Left ventricle myocardium superior (tissue), 1 donor: ENCODE measurements at places on chromosomes 4 and X. TPM values are rescaled to one million over a fixed set of nuclear protein-coding genes. Genes with fewer than 3 reads are reported as not detected.

The IGFBP7 gene
- total RNA-seq, result 723 TPM

The FAM184B gene
- total RNA-seq, result not detected

The ANKRD17 gene
- 53.3 TPM for total RNA-seq

The GAGE12J gene
- not detected for total RNA-seq

The MAGED4B gene
- 0.92 TPM for total RNA-seq

The FRMPD4 gene
- 0.99 TPM for total RNA-seq

GRCh38 chr4:169582706-169583105 lies 29.7 kb downstream of the NEK1 start:
- DNase-seq, result no peak

DNA sequence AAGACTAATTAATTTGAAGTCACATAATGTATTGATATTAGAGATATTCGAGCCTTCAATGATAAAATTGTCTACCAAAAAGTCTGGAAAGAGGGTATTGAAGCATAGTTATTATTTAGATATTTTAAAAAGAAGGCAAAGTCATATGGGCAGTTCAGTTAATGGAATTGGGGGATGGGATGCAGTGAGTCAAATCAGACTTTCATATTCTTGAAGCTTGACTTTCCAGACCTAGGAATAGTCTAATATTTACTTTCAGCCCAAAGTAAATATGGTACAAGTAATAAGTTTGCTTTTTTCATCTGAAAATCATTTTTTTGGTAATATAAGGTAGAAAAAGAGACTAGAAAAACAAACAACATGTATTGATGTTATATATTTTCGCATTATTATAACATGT lies 2017.8 kb downstream of the C4orf33 start:
- DNase-seq, result no peak

DNA sequence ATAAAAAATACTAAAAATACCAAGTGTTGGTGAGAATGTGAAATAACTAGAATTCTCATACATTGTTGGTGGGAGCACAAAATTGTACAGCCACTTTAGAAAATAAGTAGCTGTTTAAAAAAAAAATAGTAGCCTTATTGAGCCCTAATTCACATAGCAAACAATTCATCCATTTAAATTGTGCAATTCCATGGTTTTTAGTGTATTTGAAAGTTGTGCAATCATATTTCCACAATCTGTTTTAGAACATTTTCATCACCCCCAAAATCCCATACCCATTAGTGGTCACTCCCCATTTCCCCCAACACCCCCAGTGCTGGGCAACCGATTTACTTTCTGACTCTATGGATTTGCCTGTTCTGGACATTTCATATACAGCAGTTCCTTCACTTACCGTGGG lies 37.1 kb downstream of the STX18 start:
- no peak for DNase-seq

DNA sequence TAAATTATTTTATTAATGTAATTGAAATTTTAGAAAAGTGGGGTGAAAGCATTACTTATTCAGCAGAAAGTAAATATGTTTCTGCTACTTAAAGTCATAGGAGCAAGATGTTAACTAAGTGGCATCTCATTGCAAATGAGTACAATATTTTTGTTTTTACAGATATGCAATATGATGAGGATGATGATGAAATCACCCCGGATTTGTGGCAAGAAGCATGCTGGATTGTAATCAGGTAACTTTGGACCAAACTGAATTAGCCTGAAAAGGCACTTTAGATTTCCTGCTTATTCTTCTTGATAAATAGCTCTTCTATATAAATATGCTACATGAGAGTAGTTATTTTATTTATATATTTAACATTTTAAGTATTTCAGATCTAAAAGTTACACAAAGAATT lies 7.5 kb downstream of the POLR2B start:
- no peak for DNase-seq

DNA sequence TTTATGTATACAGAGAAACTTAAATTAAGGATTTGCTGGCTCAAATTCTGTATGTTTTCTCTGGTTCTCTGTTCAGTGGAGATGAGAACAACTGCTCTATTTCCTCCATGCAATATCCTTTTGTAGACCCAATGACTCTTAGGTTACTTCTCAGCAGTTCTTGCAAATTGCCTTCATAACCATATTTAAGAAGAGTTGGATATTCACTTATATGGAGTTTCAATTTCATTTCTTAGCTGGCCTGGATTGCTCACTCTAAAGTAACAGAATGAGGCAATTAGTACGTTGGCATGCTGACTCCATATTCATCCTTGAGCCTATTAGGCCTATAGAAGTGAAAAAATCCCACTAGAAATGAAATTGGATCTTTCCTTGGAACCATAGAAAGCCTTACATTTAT lies 93.6 kb downstream of the DOCK11 start:
- DNase-seq, result no peak

DNA sequence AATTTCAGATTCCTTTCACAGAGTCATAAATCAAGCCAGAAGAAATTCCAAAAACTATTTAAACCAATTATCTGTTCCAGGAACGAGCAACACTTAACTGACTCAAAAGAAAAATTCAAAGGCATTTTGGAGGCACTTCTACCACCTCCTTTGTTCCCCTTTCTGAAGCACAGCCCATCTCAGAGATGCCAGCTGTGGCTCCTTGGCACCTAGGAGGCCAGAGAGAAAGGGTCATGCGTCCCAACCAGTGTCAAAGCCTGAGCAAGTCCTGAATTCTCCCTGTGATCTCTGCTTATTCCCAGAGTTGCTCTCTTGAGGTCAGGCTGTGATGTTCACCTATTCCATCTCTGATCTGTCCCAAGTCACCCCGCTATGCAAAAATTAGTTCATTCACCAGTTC lies 105.0 kb upstream of the S100G start:
- DNase-seq, result no peak

DNA sequence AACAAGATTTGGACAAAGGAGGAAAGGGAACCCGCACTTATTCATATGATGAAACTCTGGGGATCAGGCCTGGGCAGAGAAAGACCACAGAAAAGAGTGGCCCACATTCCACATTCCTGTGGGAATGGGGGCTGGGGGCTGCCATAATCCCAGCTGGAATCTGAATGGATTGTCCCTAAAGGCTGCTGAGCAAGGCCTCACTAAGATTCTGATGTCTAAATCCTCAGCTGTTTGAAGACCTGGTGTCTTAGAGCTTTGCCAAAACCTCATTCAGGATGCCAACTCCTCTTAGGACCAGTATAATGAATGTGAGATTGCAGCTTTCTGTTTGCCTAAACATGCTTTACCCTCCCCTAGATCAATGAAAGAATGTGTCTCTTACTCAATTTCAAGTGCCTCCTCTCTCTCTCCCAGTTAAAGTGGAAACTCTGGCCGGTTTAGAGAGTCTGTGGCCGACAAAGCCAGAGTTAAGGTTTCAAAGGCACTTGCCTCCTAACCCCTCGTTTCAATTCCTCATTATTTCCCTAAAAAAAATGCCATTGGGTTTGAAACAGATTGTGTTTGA lies 33.3 kb upstream of the GPC4 start:
- DNase-seq, result no peak

DNA sequence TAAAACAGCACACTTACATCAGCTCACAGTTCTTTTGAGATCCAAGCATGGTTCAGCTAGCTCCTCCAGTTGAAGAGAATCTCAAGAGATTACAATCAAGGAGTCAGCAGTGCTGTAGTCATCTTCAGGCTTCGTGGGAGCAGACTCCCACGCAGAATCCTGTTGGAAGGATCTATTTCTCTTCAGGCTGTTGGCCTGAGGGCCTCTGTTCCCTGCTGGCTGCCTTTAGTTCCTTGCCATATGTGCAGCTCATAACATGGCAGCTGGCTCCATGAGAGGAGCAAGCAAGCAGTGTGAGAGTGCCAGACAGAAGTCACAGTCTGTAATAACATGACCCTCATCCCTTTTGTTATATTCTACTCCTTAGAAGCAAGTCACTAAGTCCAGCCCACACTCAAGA lies 168.6 kb downstream of the COX18 start:
- no peak for DNase-seq
